NB4 (cell line): ENCODE measurements at places on chromosomes 1 and 21.

DNA sequence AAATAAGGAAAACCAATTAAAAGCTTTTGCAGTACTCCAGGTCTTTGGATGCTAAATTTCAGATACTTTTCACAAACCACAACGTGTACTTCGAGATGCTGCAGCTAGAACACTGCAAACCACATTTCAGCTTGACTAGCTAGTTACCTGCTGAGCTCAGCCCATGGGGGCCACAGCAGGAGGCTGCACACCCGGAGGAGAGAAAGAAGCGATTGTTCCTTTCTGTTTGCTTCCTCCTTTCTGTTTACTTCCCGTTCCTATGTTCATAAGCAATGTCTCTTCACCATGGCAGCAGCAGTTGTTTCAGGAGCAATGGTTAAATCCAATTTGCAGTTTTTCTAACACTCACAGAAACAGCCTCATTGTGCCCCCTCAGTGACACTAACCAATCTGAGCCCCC, 225.6 kb upstream of the FGGY start:
- peak; percentile 67 for DNase-seq

- no peak for DNase-seq
Observed at GRCh38 chr1:182181167-182181572, 119.7 kb upstream of the ZNF648 start.

DNA sequence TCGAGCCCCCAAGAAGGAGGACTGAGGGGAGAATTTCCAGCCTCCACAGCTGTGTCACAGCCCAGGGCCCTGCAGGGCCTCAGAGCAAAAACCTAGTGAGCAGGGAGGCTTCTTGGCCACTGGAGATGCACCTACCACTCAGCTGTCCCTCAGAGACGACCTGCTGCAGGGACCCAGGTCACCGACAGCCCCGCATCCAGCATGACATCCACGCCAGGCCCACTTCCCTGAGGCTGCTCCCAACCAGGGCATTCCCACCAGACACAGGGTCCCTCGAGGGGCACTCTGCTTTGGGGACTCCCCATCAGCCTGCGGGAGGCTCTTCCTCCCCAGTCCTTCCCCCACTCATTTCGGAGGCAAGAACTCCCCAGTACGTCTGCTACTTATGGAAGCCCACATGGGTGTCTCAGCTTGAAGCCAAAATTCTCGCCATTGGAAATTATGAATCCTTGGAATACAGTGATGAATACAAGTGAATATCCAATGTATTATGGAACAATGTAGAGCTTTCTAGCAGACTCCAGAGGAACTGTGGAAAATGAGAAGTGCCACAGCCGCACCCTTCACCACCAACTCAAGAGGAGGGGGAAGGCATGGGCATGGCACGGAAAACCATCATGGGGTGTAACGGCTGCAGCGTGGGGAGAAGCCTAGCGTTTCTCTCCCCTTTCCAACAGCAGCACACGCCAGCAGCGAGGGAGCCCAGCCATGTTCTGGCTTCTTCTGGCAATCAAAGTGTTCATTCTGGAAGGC, 6.9 kb downstream of the TFF3 start:
- no peak for DNase-seq

DNA sequence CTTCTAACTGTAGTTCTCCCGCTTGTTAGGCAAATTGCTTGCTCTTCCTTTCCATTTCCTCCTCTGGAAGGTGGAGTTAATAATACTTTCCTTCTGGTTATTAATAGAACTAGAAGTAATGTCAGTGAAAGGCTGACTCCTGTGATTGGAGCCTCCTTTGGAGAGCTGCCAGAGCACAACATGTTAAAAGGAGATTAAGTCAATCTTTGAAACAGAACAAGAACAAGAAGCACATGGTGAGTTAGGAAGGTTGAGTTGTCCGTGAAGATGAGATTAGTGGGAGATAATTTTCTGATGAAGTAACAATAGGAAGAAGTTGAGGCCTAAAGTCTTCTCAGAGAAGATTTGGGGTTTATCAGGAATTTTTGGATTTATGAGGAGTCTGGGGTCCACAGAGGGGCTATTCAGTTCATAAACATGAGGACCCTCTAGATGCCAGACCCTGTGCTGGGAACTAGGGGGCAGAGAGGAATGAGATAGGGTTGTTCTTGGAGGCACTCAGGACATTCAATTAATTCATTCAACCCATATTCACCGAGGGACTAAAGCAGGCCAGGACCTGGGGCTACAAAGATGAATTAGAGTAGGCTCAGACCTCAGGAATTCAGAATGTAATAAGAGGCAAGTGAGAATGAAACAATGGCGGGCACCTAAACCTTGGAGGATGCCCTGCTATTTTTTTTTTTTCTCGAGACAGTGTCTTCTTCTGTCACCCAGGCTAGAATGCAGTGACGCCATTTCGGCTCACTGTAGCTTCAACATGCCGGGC, 40.7 kb upstream of the DHCR24 start:
- no peak for DNase-seq

- no peak for DNase-seq
Observed at GRCh38 chr1:162210196-162210595, 140.7 kb downstream of the NOS1AP start.

DNA sequence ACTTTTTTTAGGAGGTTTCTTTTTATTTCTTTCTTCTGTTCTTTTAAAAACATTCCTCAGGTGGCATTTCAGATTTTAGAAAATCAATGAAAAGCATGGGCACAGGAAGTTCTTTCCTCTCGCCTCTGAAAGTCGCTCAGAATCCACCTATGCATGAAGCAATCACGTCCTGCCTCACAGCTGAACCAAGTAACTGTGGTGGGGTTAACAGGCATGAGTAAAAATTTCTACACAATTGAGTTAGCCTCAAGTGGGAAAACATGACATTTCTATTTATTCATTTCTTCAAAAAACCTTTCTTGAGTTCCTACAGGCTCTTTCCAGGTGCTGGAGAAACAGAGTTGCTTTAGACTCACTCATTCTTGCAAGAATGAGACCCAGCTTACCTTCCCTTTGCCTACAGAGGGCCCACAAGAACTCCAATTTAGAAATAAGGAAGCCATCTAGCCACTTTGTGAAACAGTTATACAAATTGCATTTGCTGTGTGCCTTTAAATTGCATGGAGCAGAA, 508.9 kb upstream of the PKN2 start:
- DNase-seq = no peak

GRCh38 chr1:223212441-223212840, 69.4 kb upstream of the TLR5 start:
- no peak for DNase-seq

GRCh38 chr1:231748760-231749415, 122.3 kb downstream of the DISC1 start:
- no peak for DNase-seq

DNA sequence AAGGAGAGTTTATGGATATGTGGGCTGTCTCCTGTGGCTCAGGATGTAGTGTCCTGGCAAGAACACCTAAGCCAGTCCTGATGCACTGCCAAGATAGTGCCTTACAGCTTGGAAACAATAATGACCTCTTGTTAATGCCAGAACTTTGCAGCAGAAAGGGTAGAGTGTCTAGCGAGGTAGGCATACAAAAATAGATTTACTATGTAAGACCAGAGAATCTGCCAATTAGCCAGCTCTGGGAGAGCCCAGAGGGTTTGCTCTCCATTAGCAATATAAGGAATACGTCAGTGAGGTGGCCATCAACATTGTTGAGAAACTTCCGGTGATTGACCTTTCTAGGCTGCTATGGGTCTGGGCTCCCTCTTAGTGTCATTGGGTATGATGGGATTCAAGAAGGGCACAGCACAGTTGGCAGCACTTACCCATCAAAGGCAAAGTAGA, 178.5 kb upstream of the GALNT2 start:
- no peak for DNase-seq

GRCh38 chr1:167328306-167328815, 107.7 kb downstream of the POU2F1 start:
- no peak for DNase-seq

GRCh38 chr1:169240449-169241232, 127.0 kb downstream of the NME7 start:
- DNase-seq = no peak

DNA sequence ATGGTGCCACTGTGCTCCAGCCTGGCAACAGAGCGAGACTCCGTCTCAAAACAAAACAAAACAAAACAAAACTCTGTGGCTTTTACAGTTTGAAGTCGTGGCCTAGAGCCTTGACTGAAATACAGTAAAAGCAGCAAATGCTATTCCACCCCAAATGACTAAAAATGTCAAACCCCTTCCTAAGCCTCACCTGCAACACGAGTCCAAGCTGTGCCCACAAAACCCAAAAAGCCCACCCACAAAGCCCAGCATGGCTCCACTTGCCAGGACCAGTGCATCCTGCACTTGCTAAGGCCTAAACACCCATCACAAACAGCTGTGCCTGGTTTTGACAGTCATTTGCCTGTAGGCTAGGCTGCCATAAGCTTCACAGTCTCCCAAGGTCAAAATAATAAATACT, 21.3 kb downstream of the VAV3 start:
- DNase-seq = no peak

DNA sequence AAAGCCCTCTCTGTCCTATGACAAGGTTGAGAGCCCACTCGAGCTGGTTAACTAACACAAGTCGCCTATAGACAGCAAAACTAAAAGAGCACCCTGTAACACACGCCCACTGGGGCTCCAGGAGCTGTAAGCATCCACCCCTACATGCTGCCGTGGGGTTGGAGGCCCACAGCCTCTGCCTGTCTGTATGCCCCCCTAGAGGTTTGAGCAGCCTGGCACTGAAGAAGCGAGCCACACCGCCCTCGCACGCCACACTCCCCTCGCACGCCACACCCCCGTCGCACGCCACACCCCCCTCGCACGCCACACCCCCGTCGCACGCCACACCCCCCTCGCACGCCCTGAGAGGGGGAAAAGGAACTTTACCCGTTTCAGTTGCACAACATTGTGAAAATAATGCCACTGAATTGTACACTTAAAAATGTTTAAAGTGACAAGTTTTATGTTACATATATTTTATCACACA, 13.2 kb upstream of the HMGCL start:
- peak; percentile 87 for DNase-seq

GRCh38 chr1:220222939-220223338, 49.3 kb downstream of the RAB3GAP2 start:
- no peak for DNase-seq

GRCh38 chr1:219488275-219488674, 124.6 kb downstream of the ZC3H11B start:
- no peak for DNase-seq

GRCh38 chr1:168673974-168674683, 54.9 kb downstream of the DPT start:
- no peak for DNase-seq
